ENCODE measurements at places on chromosomes 13 and 19. TPM values are rescaled to one million over a fixed set of nuclear protein-coding genes. Genes with fewer than 3 reads are reported as not detected.

GARIN5A gene
- total RNA-seq: not detected

- no peak for DNase-seq
Measured at GRCh38 chr13:64782466-64782865, 2447.7 kb downstream of the PCDH9 start.

GRCh38 chr19:55418185-55418584 lies 10.6 kb upstream of the UBE2S start:
- DNase-seq: peak; percentile 90

MTUS2 gene
- 0.36 TPM for total RNA-seq

ICAM5 gene
- total RNA-seq: 1.2 TPM
